ENCODE measurements at places on chromosomes 5 and 9.
A peak's percentile ranks its signal among the peaks of the same experiment; 100 is the strongest.

GRCh38 chr9:8600914-8601680, 801.5 kb upstream of the DMAC1 start:
- DNase-seq = no peak

DNA sequence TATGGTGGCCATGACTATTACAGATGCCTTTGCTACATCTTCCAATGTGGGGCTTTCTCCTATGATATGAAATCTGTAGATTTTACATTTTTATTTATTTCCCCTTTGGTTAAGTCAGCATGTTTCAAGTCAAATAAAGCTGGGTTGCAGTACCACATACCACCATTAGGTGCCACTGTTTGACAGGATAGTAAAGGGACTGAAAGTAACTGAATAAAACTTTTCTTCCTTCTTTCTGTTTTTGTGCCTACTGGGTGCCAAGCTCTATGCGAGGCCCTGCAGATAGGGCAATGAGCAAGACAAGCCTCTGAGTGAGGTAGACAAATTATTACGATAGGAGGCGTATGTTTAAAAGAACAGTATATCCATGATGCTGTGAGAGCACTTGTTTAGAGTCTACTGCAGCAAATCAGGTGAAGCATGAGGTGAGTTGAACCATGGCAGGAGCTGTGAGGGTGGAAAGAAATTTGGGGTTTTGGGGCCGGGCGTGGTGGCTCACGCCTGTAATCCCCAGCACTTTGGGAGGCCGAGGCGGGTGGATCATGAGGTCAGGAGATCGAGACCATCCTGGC, 64.8 kb downstream of the GDNF start:
- peak; percentile 47 for DNase-seq

GRCh38 chr5:179407191-179408175, 62.2 kb upstream of the ADAMTS2 start:
- DNase-seq = no peak

GRCh38 chr9:135522137-135522877, 1.1 kb downstream of the LCN1 start:
- no peak for DNase-seq

GRCh38 chr9:79131824-79132377, 439.9 kb upstream of the TLE4 start:
- DNase-seq = no peak

DNA sequence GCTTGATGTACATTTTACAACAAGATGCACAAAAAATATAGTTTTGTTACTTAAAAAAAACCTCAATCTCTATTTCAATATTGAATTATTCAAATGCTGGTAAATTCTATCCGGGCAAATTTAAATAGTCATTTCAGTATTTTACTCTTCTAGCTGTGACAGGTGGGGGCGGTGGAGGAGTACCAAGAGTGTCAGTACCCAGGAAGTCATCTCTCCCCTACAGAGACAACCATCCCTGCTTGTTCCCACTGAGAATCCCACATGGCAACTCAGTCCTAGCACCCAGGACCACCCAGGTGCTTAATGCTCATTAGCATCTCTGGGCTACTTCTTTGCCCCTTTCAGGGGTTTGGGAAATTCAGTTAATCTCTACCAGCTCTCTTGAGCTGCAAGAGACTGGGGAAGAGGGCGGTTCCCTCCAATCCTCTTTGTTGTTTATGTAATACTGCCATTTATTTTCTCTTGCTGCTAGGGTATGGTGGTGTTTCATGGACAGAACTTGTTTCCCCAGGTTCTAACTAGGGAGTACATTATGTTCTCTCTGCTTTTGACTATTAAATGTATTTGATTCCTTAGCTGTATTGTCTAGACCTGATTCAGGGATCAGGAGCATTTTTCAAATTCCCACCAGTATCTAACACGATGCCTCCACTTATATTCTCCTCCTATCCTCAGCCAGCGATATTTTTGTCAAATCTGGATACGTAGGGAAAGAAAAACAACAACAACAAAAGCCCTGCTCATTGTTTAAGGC, 122.5 kb downstream of the CDH18 start:
- DNase-seq = no peak

GRCh38 chr5:172150514-172151425, 37.3 kb downstream of the STK10 start:
- no peak for DNase-seq

DNA sequence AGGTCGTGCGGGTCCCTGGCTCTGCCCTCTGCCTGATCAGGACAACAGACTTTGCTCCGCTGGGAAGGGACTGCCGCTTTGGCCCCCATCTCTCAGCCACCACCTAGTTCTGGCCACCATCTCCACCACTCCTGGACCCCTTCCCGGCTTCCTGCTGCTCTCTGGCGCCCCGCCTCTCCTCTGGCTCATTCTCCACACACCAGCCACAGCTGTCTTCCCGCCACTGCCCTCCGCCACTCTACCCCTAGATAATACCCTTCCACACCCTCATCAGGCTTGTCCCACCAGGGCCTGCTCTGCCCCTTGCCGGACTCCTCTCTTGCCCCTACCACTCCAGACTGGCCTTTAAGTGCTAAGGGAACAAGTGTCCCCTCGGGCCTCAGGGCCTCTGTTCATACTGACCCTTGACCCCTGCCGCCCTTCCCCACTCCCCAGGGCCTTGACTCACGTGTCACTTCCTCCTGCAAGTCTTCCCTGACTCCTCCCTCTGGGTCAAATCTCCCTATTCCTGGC, 3.0 kb upstream of the CDX1 start:
- DNase-seq = no peak

DNA sequence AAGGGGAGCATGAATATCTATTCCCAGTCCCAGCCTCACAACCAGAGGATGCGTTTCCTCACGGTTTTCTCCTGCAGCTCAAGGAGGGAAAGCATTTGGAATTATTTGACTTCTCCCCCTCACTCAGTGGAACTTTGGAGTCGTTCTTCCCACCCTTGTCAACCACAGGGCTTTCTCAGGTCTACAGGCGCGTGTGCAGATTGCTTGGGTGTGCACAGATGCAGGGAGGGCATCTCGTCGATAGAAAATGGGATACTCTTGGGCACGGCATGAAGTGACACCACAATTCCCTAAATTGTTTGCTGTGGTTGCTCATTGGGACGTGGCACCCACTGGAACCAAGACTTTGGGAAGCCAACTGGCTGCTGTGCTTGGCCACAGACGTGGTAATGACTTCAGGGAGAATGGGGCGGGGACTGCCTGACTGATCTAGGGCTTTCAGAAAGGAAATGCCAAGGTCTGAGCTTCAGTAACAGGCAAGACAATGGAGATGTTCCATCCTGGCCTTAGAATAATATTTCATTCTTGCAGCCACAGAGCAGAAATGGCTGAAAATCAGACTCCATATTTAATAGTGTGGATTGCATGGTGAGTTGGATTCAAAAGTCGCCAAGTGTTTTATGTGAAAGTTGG, 12.2 kb upstream of the OBP2B start:
- DNase-seq = no peak

GRCh38 chr5:133466556-133467334, 145.6 kb downstream of the FSTL4 start:
- no peak for DNase-seq

- no peak for DNase-seq
These were observed 13.8 kb downstream of the SMIM15 start for GRCh38 chr5:61148515-61148914.

DNA sequence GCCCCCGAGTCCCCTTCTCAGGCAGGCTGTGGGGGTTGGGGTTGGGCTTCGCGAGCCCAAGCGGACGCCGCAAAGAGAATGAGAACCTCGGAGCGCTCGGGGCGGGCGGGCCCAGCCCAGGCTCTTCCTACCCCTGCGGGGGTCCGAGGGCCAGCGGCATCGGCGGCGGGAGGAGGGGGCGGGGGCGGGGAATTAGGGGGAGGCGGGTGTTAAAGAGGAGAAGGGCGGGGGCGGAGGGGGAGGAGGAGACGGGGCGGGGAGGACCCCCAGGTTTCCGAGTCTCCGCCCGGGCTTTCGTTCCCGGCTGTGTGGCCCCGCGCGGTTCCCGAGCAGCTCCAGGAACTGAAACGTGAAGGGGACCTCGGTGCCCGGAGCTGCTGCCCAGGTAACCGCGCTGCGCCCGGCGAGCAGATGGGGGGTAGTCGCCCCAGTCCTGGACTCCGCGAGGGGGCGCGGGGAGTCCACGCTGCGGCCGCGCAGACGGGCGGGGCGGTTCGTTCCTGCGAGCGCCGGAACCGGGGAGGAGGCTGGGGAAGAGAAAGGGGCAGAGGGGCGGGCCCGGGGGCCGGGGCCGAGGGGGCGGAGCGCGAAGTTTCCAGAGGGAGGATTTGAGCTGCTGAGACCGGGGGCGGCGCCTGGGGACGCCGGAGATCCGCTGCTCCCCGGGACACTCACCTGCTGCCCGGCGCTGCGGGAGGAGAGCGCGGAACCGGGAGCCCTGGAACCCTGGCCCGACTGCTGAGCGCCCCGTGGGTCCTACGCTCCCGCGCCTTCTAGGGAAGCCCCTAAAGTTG, 38.4 kb upstream of the PLEKHG4B start:
- DNase-seq = peak; percentile 49

- no peak for DNase-seq
These were observed 33.3 kb downstream of the TDRD7 start for GRCh38 chr9:97445119-97445701.

DNA sequence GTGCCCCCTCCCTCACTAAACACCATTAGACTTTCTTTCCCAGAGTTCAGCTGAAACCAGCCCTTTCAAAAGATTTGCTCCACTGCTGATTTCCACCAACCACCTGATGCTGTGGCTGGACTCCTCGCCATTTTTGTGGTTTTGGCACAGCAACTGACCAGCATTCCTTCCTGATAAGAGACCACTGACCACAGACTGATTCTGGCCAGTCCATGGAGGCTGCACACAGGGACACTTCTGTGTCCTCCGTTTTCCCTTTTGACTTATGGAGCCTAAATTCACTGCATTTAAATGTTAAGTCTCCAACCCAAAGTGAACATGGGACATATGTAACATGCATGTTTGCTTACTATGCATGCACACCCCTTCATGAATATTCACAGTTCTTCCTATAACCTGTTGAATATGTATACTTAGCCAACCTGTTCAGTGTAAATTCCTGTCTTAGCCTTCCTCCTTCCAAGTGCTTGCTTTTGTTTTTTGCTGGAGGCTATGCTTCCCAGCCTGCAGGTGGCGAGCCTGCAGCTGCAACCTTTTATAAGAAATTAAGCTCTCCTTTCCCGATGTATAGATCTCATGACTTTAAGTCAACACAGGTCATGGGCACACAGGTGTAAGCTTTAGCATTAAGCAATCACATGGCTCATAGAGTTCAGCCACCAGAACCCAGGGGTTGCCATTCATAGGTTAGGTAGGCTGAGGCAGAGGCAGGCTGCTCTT, 78.7 kb downstream of the ACTL7B start:
- DNase-seq = peak; percentile 32

GRCh38 chr5:97998941-97999340, 774.5 kb upstream of the RGMB start:
- no peak for DNase-seq

DNA sequence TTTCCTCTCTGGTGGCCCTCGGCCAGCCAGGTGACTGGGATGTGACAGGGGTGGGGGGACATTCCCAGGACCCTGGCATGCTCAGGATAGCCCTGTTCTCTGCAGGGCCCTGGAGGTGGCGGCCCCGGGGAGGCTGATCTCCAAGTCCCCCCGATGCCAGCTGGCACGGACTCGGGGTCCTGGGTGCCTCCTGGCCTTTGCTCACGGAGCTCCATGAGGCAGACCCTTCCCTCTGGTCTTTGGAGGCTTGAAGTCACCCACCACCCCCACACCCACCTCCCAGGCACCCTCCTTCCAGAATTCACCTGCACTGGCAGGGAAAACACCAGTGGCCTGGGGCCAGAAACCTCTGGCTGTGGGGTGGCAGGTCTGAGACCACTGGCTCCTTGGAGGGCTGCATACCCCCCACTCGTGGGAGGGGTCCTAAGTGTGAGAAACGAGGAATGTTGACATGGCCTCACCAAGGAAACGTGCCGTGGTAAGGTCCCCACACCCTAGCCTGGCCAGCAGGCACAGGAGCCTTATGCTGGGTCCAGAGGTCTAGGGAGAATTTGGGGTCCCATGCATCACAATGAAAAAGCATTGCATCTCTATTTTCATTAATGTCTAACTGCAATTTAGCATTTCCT, 130.8 kb upstream of the FAM120A start:
- DNase-seq = no peak

DNA sequence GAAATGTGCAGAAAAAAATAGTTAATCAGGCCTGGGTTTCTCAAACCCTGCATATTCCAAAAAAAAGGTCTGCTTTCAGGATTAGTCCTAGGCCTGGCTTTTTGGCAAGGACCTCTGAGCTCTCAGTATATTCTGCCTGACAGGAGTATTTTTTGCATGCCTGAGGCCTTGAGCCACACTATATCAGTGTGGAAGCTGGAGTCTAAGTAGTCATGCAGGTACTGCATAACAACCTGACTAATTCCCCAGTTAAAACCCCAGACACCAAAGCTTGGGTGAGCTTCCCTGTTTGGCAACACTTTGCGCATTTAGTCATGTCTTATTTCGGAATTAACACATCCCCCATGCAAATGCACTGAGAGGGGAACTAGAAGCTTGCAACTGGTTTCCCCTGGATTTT, 359.5 kb downstream of the CETN3 start:
- no peak for DNase-seq
